SHP77 treated with DMSO at 0.1 percent for 48 hours (cell line): ENCODE measurements at places on chromosomes 5 and 9.

DNA sequence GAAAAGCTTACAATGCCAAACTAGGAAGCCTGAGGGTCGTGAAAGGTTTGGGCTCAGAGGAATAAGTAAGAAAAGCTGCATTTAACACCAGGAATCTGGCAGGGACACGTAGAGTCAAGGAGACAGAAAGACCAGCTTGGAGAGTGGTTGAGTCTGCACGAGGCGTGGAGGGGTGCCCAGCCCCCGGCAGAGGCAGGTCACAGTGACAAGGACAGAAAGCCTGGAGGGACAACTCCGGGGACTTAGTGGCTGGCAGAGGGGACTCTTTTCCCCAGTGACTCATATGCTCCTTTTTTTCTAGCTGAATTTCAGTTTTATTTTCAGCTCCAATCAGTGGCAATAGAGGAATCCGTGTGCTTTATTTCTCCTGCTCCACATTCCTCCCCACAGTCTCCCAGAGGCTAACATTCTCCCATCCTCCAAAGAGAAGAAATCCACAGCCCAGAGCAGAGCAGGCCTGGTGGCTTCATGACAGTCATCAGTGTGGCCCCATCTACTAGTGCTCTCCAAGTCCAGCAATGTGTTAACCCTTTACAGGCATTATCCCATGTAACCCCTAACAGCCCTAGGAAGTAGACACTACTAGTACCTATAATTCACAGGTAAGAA, 80.7 kb downstream of the KCNIP1 start:
- no peak for DNase-seq

- DNase-seq = no peak
These were observed 69.2 kb downstream of the ANXA2R start for GRCh38 chr5:42970636-42971559.

DNA sequence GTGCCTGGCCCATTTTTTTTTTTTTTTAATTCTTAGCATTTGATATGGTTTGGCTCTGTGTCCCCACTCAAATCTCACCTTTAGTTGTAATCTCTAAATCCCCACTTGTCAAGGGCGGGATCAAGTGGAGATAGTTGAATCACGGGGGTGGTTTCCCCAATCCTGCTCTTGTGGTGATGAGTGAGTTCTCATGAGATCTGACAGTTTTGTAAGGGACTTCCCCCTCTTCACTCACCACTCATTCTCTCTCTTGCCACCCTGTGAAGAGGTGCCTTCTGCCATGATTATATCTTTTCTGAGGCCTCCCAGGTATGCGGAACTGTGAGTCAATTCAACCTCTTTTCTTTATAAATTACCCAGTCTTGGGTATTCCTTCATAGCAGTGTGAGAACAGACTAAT, 27.2 kb downstream of the NDUFAF2 start:
- no peak for DNase-seq

- no peak for DNase-seq
These were observed 270.0 kb downstream of the ADAMTSL1 start for GRCh38 chr9:18743971-18744370.

- DNase-seq = no peak
These were observed 324.1 kb downstream of the PLK2 start for GRCh38 chr5:58135571-58136335.

DNA sequence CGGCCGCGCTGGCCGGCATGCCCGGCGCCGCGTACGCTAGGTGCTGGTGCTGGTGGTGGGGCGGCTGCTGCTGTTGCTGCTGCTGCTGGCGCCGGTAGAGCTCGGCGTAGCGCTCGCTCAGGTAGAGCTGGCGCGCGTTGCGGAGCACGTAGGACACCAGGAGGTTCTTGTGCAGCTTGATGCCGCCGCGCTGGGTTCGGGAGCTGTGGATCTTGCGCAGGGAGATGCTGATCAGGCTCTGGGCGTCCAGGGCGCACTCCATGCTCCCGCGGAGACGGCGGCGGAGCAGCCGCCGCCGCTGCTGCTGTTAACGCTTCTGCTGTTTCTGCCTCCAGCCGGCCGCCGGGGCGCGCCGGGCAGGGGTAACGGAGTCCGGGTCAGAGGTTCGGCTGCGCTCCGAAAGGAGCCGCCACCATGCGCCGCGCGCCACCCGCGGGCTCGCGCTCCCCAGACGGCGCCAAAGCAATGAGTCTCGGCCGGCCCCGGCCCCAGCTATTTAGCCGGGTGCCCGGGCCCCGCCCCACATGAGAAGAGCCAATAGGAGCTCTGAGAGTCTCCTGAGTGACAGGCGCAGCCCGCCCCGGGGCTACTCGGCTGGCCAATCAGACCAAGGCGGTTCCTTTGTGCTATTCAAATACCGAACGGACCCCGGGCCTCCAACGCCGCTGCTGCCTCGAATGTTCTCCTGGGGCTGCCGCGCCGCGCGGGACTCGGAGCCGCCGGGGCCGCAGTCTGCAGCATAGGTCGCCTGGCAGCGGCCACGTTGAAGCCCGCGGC, at the start of gene IER5L:
TSS of gene IER5L (minus strand) at position 471 of the 777 bp plus-strand sequence. CDS start at position 262, 209 bp downstream.
- DNase-seq = peak; percentile 87

GRCh38 chr5:175597718-175598117, 60.2 kb upstream of the HRH2 start:
- DNase-seq = no peak
